A549 treated with GW870086 at 1 μM for 4 hours (cell line): ENCODE measurements at places on chromosomes 13 and 19. TPM values are rescaled to one million over a fixed set of nuclear protein-coding genes. Genes with fewer than 3 reads are reported as not detected.

Gene PCDH17
- 0.03 TPM in 1 of 5 replicates, not detected in the others for total RNA-seq

Gene NCR1
- total RNA-seq, result not detected in 5 replicates

Gene ZNF841
- total RNA-seq, result 1.0 to 3.0 TPM (median 2.2 TPM) in 5 replicates

Gene CEACAM7
- 0.08 to 0.17 TPM in 2 of 5 replicates, not detected in the others for total RNA-seq

Gene ZNF416
- total RNA-seq, result 3.4 to 5.5 TPM (median 4.7 TPM) in 5 replicates

Gene CACTIN
- 12.6 to 19.7 TPM (median 17.5 TPM) in 5 replicates for total RNA-seq

Gene RNF17
- total RNA-seq, result not detected in 5 replicates

Gene MIA
- not detected in 5 replicates for total RNA-seq

Gene ZNF844
- not detected in 5 replicates for total RNA-seq

Gene IGSF23
- total RNA-seq, result 0.41 to 0.66 TPM (median 0.59 TPM) in 5 replicates

Gene PSG2
- not detected in 5 replicates for total RNA-seq

Gene CYP4F3
- total RNA-seq, result 2.3 to 3.9 TPM (median 3.4 TPM) in 5 replicates

Gene RAB20
- 1.5 to 2.1 TPM (median 1.7 TPM) in 5 replicates for total RNA-seq

Gene ANKRD10
- 37.7 to 54.8 TPM (median 45.1 TPM) in 5 replicates for total RNA-seq

Gene ZNF628
- 4.5 to 7.2 TPM (median 6.7 TPM) in 5 replicates for total RNA-seq

Gene CLASRP
- 55.4 to 67.9 TPM (median 63.9 TPM) in 5 replicates for total RNA-seq

Gene SLC25A41
- total RNA-seq, result 0.10 to 0.17 TPM in 2 of 5 replicates, not detected in the others

Gene GSK3A
- total RNA-seq, result 104 to 150 TPM (median 147 TPM) in 5 replicates

Gene MCEMP1
- not detected in 5 replicates for total RNA-seq

Gene ALOX5AP
- total RNA-seq, result 4.8 to 9.4 TPM (median 7.1 TPM) in 5 replicates

Gene CPT1C
- 10.9 to 14.2 TPM (median 13.2 TPM) in 5 replicates for total RNA-seq

Gene COL5A3
- total RNA-seq, result 2.6 to 3.6 TPM (median 3.3 TPM) in 5 replicates

Gene DPF1
- 3.5 to 4.8 TPM (median 4.5 TPM) in 5 replicates for total RNA-seq

Gene CEACAM4
- not detected in 5 replicates for total RNA-seq

Gene PTH2
- 0.46 TPM in 1 of 5 replicates, not detected in the others for total RNA-seq

Gene KLK4
- 0.19 to 0.61 TPM (median 0.43 TPM) in 3 of 5 replicates, not detected in the others for total RNA-seq

Gene GPR18
- not detected in 5 replicates for total RNA-seq

Gene TNFSF13B
- 0.15 TPM in 1 of 5 replicates, not detected in the others for total RNA-seq

Gene PODNL1
- total RNA-seq, result 0.71 to 1.5 TPM (median 1.4 TPM) in 5 replicates
